A549 (cell line): ENCODE measurements at places on chromosomes 3 and 15. TPM values are rescaled to one million over a fixed set of nuclear protein-coding genes. Genes with fewer than 3 reads are reported as not detected.

DNA sequence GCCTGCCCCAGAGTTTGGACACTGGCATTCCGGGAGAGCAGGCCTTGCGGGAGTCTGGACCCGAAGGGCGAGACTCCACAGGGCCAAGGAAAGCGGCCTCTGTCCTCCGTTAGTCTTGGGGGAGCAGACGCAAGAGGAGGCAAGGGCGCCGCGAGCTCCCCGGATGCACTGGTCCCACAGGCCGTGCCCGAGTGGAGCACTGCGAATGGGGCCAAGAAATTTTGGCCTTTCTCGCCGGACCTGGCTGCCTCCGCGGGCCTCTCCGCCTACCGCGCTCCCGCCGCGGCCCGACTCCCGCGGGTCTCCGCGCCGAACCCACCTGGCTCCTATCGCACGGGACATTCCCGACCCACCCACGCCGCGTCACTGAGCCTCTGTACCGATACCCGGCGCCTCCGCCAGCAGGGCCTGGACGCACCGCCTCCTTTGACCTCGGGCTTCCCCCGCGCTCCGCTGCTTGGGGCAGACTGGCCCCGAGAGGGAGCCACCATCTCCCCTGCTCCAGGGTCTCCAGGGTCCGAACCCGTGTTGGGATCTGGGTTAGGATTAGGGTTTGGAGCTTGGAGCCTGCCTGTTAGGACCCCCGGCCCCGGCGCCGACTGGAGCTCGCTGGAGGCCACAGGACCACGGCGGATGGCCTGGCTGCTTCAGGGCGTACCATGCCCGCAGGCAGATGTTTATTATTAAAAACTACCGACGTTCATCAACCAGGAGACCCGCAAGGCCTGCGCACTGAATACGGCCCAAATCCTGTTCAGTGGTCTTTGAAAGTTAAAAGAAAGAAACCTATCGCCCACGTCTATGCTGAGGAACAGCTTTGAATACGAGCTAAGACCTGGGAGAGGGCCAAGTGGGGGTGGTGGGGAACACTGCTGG, 11.7 kb downstream of the SHOX2 start:
- no peak for DNase-seq

GRCh38 chr15:67305506-67305905, 50.9 kb downstream of the IQCH start:
- no peak for DNase-seq

CEMIP gene
- 0.32 to 0.75 TPM (median 0.54 TPM) in 3 replicates for polyA plus RNA-seq

HIGD2B gene
- polyA plus RNA-seq, result not detected in 3 replicates

FBXO40 gene
- not detected in 3 replicates for polyA plus RNA-seq

DNA sequence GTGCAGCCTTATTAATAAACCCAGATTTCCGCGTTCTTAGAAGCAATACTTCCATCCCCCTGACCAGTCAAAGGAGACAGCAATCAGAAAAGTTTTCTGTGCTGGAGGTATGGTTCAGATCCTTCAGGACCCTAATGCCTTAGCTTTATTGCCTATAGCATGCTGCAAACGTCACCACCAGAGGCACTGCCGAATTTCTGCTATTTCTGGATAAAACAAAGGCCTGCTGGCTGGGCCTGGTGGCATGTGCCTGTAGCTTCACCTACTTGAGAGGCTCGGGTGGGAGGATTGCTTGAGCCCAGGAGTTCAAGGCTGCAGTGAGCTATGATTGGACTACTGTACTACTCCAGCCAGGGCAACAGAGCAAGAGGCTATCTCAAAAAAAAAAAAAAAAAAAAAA, 407.2 kb downstream of the FOXP1 start:
- no peak for DNase-seq
